Stimulated activated CD4-positive, alpha-beta T cell treated with anti-CD3 and anti-CD28 coated beads, TNF-alpha, amount 100 ng/mL, for 1 hour (primary cell): ENCODE measurements at places on chromosomes 1 and 21.

DNA sequence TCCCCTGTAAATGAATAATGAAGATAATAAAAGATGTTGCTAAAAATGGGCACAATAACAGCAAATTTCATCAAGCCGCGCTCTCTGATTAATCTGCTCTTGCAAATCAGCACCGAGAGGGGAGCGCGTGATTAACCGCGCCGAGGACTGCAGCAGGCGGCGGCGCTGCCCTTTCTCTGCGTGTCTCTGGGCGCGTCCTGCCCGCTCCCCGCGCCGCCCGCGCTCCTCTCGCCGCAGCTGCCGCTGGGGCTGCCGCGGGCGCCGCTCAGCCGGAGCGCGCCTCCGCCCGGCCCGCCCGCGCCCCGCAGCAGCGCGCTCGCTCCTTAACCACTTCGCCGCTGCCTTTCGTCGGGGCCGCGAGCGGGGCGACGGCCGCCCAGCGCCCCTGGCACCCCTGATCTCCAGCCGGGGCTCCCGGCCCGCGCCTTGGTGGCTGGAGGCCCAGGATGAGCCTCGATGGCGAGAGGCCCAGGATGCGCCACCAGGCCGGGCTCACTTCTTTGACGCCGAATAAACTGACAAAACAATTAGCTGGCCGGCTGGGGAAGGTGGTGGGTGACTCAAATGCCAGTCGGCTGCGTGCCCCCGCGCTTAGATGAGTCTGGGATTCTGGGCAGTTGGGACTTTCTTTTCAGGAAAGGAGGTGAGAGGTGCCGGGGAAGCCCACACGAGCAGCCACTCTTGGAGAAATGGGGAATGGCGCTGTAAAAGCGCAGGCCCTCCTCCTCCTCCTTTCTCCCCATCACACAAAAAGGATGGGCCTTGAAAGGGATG lies 221.4 kb upstream of the PKN2 start:
- no peak for DNase-seq

DNA sequence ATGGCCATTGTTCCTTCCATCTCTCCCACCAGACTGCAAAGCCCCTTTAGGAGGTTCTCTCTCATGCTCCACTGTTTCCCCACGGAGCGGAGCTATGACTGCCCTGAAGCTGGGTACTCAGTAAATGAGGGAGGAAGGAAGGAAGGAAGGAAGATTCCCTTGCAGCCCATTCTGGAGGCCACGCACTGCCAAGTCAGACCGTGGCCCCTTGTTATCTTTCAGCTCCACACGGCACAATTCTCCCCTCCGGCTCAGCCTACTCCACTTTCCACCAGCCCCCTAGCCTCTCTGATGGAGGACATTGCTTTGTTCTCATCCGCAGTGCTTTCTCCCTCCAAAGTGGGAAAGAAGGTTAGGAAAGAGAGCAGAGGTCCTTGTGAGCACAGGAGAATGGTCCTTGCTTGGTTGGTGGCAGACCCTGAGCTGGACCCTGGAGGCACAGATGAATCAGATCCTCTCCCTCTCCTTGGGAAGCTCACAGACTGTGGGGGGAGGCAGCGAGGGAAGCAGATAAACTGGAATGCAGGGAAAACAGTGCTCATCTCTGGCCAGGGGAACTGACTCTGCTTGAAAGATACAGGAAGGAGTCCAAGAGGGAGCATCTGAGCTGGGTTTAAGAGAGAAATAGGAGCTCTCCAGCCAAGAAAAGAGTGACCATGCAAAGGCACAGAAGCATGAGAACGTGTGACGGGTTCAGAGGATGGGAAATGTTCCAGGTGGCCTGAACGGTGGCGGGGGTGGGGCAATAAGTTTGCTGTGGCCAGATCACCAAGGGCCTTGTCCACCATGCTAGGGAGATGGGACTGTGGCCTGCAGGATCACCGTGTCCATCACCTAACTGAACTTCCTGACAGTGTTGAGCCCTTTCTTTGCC lies 52.6 kb downstream of the GLIS1 start:
- no peak for DNase-seq

- DNase-seq = no peak
Observed at GRCh38 chr1:225480825-225481434, 53.1 kb upstream of the LBR start.

GRCh38 chr1:88088481-88088880 lies 595.6 kb upstream of the PKN2 start:
- no peak for DNase-seq

DNA sequence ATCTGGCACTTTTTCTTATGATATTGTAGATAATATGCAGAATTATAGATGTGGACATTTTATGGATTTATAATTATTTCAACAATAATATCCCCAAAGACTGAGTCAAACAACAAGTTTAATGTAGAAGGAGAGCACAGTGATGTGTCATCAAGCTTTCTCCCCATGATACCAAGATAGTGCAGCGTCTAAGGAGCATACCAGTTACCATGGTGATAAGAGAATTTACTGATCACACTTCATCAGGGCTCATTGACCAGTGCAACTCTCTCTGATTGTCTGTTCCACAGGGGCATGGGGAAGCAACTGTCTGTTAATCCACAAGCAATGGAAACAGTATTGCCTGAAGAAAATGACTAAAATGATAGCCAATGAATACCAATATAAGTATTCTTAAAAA lies 209.6 kb upstream of the DPYD start:
- no peak for DNase-seq

GRCh38 chr1:218467101-218468072 lies 122.3 kb downstream of the TGFB2 start:
- no peak for DNase-seq

GRCh38 chr1:156281693-156282478 lies 739 bp downstream of the SMG5 start:
- DNase-seq = no peak

DNA sequence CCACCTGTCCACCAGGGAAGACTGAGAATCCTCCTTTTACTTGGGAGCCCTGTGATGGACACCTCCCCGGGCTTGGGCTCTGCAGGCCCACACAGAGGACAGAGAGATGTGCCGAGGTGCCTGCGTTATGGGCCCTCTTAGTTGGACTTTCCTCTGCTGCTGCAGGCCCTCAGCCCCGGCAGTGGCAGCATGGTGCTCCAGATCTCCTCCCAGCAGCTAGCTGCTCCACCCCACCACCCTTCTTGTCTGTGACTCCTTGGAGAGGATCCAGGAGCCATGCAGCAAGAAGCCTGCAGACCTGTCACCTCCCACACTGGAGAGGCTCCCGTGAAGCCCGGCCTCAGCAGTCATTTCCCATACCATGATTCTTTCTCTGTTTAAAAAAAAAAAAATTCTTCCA lies 27.4 kb downstream of the PHGDH start:
- DNase-seq = no peak

DNA sequence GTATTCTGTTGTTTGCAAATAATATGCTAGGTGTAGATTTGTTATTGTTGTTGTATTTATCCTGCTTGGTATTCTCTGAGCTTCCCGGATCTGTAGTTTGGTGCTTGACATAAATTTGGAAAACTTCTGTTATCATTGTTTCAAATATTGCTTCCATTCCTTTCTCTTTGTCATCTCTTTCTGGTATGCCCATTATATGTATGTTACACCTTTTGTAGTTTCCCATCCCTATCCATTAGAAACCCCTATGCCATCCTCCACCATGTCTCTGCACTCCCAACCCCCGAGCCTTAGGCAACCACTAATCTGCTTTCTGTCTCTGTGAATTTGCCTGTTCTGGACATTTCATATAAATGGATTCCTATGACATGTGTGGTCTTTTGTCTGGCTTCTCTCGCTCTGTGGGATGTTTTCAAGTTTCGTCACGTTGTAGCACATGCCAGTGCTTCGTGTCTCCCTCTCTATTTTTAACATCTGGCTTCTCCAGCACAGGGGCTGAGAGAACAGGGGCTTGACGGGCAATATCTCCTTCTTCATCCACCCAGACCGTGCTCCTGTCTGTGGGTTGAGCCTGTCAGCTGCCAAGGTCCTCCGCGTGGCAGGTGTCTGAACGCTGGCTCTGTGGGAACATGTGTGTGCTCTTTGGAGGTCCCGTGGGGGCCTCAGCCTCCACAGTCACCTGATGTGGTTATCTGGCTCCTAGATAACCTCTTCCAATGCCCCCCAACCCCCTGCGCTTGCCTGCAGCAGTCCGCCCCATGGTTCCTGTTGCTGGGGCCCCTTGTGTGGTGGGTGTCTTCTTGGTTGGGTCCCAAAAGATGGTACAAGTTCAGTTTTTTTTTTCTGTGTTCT lies 32.8 kb upstream of the MAN1C1 start:
- DNase-seq = no peak

DNA sequence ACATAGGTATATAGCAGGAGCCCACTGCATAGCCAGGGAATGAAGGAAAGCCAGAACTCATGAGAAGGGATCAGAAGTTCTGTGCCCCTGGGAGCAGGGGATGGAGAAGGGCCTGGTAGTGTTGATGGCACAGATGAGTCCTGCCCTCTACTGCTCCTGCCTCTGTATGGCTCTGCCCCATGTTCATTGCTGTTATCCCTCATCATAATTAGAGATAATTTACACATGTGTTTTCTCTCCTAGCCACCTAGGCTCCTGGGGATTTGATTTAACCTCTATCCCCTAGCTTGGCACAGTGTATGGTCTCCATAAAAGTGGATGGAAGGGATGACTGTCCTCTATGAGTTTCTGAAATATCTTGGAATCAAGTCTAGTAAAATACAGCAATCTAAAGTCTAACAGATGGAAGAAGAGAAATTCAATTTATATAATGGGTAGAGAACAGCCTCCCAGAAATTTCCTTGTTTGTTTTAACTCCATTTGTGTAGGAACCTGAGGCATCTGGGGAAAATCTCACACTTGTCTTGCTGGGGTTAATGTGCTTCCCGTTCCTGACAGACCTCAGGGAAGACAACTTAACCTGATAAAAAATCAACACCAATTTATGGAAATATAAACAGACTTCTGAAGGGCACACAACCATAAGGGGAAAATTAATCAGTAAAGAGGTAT lies 393.8 kb downstream of the HHAT start:
- DNase-seq = no peak

GRCh38 chr1:153612755-153613331 lies at the start of gene S100A16:
Gene S100A16, minus strand, starts transcription at chr1:153613137. Its CDS starts 4,986 bp downstream, at chr1:153608151.
- no peak for DNase-seq

DNA sequence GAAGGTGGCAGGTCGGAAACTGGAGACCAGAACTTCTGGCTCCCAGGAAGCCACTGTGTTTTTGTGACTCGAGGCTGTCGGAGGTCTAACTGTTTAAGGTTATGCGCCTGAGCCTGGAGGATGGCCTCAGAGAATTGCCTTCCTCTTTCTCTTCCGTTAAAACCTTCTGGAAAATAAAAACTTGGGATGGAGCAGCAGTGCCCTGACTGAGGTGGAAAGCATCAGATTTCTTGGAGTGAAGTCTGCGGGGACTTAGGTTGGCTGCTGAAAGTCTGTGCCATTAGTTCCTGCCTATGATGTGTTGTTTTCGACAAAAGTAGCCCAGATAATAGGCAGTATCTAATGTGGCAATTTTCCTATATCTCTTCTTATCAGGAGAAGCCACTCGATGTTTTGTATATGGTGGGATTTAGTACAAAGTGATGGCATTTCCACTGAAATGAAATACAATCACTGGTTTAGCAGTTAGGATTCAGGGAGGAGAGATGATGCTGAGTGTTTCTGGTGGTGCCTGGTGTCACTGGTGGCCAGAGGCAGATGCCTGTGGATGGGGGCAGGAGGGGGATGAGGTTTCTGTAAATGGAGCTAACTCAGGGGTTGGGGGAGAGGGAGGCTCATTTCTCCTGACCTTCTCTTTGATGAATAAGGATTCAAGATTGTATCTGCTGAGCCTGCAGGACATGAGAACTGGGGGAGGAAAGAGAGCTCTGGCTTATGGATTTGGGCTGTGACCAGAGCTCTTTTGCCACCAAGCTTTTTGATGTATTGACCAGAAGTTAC lies 150.8 kb downstream of the CAMTA1 start:
- DNase-seq = no peak

- DNase-seq = no peak
Observed at GRCh38 chr1:53587252-53587988, 128.2 kb downstream of the DMRTB1 start.

DNA sequence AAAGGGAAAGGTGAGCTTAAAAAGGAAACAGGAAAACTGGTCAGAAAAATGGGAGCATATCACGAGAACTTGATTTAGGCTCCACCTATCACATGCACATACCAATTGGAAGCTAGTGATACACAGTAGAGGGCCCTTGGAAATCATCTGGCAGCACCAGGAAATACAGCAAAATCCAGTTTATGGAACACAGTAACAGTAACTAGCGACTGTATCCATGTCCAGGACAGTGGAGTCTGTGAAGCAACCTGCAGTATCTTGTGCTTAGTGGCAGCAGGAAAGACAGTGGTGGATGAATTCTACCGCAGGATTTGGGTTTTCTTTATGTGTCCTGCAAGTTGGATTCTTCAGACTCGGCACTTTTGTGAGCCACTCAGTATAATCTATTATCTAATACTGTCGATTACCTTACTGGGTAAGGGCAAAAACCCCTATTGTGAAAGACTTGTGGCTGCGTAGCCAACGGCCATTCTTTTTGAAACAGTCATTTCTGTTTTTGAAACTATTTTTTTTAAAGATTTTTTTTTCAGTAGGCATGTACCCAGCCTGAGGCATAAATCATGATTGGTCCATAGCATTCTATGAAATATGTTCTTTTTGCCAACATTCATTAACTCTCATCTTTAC lies 1.6 kb upstream of the KDM4A start:
- DNase-seq = no peak

- DNase-seq = no peak
Observed at GRCh38 chr21:43882952-43883545, 18.0 kb downstream of the AGPAT3 start.

- no peak for DNase-seq
Observed at GRCh38 chr1:38915352-38915948, 26.2 kb downstream of the RHBDL2 start.

- DNase-seq = no peak
Observed at GRCh38 chr1:175377394-175377793, 184.8 kb upstream of the KIAA0040 start.

DNA sequence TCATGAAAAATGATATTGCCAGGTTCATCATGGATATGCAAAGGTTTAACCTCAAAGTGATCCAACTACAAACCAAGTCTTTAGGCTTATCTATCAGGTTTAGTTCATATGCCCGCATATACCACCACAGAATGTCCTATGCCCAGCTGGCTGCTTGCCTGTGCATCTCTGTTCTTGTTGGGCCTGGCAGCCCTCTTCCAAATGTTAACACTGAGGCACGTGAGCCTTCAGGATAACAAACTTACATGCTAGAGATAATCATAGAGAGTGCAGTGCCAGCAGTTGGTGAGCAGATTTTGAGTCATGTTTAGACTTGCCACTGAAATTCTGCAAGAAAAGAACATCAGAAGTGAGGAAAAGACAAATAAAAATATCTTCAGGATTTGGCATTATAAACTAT lies 607.9 kb upstream of the TMPRSS15 start:
- DNase-seq = no peak

DNA sequence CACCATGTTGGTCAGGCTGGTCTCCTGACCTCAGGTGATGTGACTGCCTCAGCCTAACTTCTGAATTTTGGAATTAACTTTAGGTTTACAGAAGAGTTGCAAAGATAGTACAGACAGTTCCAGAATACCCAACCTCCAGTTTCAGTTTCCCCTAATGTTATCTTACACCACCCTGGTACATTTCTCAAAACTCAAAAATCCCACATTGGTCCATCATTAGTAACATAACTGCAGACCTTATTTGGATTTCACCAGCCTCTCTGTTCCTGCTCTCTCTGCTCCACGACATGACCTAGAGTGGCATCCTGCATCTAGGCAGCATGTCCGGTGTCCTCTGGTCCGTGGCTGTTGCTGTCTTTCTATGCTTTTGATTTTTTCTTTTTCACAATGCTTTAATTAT lies 5.0 kb upstream of the ZC3H12A start:
- DNase-seq = no peak
